ENCODE measurements at places on chromosomes 1 and 21.

DNA sequence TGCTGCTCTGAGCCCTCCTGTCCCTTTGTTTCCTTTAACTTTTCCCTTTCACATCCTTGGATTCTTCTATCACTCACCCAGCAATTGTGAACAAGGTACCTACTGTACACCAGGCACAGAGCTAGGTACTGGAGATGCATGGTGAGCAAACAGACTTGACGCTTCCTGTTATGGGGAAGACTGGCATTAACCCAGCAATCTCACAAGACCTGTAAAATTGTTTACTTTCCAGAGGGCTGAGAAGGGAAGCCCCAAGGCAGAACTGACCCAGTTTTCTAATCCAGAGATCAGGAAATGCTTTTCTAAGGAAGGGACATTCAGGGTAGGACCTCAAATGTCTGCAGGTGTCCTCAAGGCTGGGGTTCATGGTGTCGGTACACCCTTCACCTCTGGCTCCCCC lies 171.6 kb upstream of the KAZN start:
- no peak for DNase-seq

DNA sequence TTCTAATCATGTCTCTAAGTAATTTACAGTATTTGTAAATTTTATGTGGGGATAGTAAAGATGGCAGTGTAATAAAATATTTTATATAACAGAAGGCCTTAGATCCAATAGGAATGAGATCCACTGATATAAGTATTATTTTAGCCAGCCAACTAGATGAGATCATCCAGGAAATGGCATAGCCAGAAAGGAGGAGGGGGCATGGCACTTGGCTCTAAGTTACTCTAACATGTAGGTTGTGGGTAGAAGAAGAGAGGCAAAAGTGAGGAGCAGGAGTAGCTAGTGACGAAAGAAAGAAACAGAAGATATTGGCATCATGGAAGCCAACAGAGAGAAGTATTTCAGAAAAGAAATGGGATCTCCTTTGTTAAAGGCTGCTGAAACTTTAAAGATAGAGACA lies 426.1 kb downstream of the PTPRC start:
- no peak for DNase-seq

DNA sequence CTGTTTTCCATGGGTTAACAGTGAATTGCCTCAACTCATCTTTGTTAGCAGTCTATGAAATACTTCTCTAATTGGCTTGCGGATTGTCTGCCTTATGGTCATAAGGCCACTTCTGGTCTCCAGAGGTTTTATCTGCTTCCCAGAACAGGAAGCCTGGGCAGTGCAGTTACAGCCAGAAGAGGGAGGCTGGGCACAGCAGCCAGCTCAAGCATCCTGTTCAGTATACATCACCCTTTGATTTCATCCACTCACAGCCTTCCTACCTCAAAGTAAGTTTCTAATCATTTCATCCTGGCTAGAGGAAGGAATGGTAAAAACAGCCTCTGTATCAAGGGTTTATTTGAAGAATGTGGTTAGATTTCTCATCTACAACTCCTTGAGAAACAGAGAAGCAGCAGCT lies 311.5 kb upstream of the DEPDC1 start:
- no peak for DNase-seq

GRCh38 chr1:168135116-168135920 lies 1.4 kb downstream of the GPR161 start:
- no peak for DNase-seq

- DNase-seq, result peak; percentile 29
Measured at GRCh38 chr1:214808845-214809460, 206.0 kb downstream of the CENPF start.

- DNase-seq, result no peak
Measured at GRCh38 chr1:241115784-241116183, 241.2 kb downstream of the RGS7 start.

DNA sequence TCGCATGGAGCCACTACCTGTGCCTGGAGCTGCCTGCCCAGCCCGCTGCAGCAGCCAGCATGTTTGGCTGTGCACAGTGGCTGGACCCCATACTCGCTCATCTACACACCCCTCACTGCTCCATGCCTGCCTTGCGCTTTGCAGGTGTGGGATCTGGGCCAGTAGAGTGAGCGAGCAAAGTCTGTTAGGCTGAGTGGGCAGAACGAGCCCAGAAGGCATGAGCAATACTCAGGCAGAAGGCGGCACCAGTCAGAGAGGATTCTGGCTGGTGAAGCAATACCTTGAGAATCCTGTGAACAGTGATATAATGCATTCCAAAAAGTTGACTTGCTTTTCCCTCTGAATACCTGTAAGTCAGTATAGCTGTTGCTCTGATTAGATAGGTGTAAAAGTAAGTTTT lies 816.4 kb downstream of the KCNT2 start:
- no peak for DNase-seq

All from AG20443 (cell line).